CD4-positive, CD25-positive, alpha-beta regulatory T cell (primary cell): ENCODE measurements at places on chromosomes 3 and 15.

DNA sequence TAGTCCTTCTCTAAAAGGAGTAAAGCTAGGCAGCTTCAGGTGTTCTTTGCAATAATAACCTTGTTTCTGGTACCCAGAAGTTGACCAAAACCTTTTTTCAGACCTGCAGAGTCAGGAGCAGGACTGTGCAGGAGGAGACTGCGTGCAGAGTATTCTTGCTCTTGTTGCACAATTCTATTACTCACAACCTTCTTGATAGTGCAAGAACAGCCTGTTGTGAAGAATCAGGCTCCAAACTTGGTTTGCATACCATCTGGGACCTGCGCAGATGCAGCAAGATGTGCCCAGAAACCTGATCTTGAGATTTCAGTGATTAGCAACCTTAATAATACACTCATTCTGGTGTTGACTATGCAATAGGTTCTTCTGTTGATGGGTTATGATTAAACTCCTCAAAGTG, 111.9 kb downstream of the ATG7 start:
- no peak for DNase-seq

DNA sequence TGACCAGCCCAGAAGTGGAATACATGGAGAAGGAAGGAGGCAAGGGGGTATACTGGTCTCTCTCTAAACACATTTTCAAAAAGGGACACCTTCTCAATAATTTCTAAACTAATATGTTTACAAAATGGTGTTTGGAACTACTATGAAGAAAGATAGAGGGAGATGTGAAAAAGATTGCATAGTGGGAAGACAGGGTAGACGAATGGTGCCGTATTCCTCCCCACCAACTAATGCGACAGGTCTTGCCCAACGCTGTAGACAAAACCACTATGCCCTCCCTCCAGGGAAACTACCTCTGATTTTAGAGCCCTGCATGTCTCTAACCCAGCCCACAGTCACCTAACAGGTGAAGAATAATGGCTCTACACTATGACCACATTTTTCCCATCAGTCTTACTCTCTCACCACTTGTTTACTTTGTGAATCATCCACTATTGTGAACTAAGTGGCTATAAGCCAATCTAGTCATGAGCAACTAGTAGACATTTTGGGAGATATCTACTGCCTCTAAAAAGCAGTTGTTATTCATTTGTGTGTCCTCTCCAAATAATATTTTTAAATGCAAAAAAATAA, 108.2 kb upstream of the UBE2E2 start:
- DNase-seq, result no peak

DNA sequence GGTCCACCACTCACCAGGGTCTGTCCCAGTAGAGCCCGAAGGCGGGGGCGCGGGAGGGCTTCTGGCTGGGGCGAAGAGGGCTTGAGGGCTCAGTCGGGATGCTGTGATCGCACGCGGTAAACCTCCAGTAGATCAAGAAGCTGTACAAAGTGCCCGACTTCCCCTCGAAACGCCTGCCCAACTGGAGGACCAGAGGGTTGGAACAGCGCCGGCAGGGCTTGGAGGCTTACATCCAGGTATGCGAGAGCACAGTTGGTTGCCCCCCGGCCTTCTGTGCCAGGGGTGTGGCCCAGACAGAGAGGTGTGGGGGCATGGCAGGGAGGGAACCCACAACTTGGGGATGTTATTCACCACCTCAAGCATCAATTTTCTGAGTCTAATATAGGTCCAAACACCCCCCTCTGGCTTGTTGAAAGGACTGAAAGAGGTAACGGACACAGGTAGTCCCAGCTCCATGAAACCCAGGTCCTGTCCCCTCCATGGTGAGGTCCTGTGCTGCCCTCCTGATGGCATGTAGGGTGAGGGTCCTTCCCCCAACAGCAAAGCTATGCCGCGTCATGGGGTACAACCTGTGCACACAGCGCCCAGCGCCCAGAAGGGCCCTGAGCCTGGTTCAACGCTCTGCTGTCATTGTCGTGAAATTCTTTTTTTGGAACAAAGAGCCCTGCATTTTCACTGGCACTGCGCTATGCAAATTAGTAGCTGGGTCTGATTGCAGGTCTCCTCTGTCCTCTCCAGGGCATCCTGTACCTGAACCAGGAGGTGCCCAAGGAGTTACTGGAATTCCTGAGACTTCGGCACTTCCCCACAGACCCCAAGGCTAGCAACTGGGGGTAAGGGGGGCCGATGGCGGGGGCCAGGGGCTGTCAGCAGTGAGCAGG, 1.2 kb downstream of the SNX22 start:
- peak; percentile 27 for DNase-seq

GRCh38 chr3:119206611-119207511, 33.5 kb downstream of the UPK1B start:
- DNase-seq, result no peak
